A549 treated with AZD2906 at 1 μM for 4 hours (cell line): ENCODE measurements at places on chromosomes 16 and 17. TPM values are rescaled to one million over a fixed set of nuclear protein-coding genes. Genes with fewer than 3 reads are reported as not detected.

The CCL17 gene
- total RNA-seq, result not detected in 5 replicates

The PRSS33 gene
- total RNA-seq, result 0.05 to 0.06 TPM in 2 of 5 replicates, not detected in the others

The SPN gene
- not detected in 5 replicates for total RNA-seq

The ZNF629 gene
- total RNA-seq, result 16.0 to 19.7 TPM (median 17.4 TPM) in 5 replicates

The B9D1 gene
- total RNA-seq, result 45.4 to 49.0 TPM (median 47.0 TPM) in 5 replicates

The C17orf50 gene
- 0.12 to 0.53 TPM (median 0.26 TPM) in 5 replicates for total RNA-seq

The HNF1B gene
- total RNA-seq, result 14.3 to 18.0 TPM (median 17.4 TPM) in 5 replicates

The RNF43 gene
- total RNA-seq, result 0.26 to 0.45 TPM (median 0.34 TPM) in 5 replicates

The SPATA32 gene
- total RNA-seq, result 0.08 to 0.15 TPM (median 0.11 TPM) in 4 of 5 replicates, not detected in the other

The FAM20A gene
- total RNA-seq, result 0.03 to 0.15 TPM (median 0.11 TPM) in 4 of 5 replicates, not detected in the other

The KRTAP2-2 gene
- not detected in 5 replicates for total RNA-seq

The RAB37 gene
- 0.87 to 1.4 TPM (median 1.2 TPM) in 5 replicates for total RNA-seq

The WNT3 gene
- total RNA-seq, result 3.9 to 4.5 TPM (median 4.4 TPM) in 5 replicates

The SCNN1B gene
- total RNA-seq, result 0.52 to 0.88 TPM (median 0.69 TPM) in 5 replicates

The HSPB9 gene
- not detected in 5 replicates for total RNA-seq

The UQCRC2 gene
- 147 to 221 TPM (median 154 TPM) in 5 replicates for total RNA-seq
